ENCODE measurements at places on chromosomes 6 and 20.

- DNase-seq, result no peak
These were observed 15.6 kb upstream of the HMGN3 start for GRCh38 chr6:79250107-79250514.

GRCh38 chr6:35080821-35081425, 60.2 kb downstream of the TCP11 start:
- DNase-seq, result no peak

DNA sequence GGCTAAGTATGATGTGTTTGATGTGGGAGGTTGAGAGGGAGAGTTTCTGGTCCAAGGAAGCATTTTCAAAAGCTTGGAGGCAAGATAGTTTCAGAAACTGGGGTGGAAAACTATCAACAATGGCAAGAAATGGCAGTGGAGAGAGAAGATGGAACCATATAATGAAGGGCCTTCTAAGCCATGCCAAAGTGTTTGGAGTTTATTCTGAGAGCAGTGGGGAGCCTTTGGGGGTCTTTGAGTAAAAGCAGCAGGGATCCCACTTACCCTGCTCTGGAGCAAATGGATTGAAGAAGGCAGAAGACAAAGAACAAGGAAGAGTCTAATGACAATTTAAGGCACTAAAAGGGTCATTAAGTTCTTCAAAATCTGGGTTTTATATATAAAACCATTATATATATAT, 538.9 kb downstream of the UTRN start:
- DNase-seq, result no peak

DNA sequence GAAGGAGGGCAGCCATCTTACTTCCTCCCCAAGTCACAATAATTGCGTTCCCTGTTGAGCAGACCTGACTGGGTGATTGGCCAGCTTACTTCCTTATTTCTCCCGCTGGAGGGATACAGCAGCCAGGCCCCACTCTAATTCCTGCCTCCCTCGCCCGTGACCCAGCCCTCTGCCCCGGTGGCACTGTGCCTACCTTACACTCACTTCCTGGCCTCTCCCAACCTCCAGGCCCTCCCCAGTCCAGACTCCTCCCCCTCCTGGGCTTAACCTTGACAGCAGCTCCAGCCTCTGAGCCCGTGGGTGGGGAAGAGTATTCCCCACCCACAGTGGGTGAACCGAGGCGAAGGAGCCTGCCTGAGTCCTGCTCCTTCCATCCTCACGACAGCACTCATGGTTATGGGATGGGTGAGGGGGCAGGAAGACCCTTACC, 3.0 kb downstream of the BAK1 start:
- no peak for DNase-seq

- no peak for DNase-seq
These were observed 26.9 kb downstream of the LYRM2 start for GRCh38 chr6:89611666-89612065.
